ENCODE measurements at places on chromosomes 16 and 17. TPM values are rescaled to one million over a fixed set of nuclear protein-coding genes. Genes with fewer than 3 reads are reported as not detected.
A peak's percentile ranks its signal among the peaks of the same experiment; 100 is the strongest.

The RUSF1 gene
- total RNA-seq: 32.8 TPM

The HIC1 gene
- 88.5 TPM for total RNA-seq

The SLC5A11 gene
- not detected for total RNA-seq

The IQCK gene
- 0.66 TPM for total RNA-seq

The LLGL1 gene
- 24.8 TPM for total RNA-seq

The TPSB2 gene
- total RNA-seq: not detected

The RDM1 gene
- total RNA-seq: 13.5 TPM

The CRHR1 gene
- not detected for total RNA-seq

The SAMD14 gene
- total RNA-seq: 1.1 TPM

The SLC6A4 gene
- not detected for total RNA-seq

The ZNF785 gene
- total RNA-seq: 21.2 TPM

DNA sequence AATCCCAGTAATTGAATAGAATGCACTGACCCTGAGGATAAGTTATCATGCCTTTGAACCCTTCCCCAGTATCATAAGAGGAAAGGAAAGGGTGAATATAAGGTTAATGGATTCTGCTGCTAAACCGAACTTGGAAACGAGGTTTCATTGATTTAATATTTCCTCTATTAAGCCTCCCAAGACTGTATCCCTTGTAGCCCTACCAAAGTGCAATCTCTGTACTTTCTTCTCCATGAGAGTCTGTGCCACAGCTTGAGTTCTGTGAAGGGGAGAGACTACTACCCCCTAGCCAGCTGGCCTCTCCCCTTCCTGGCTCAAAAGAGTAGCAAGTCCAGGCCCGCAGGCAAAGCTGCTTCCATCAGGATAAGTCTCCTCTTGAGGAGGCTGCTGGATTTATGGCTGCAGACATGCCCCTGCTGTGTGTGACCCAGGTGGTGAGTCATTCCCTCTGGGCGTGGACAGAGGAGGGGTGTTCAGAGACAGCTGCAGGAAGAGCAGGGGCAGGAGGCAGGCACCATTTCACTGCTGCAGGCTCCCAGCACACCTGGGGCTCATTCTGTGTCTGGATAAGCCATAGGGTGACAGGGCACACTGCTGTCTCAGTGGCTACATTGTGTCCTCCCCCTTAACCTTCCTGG is 58.4 kb downstream of the TOM1L2 start:
- no peak overlapping the region for H3K4me3 ChIP-seq
- H3K27me3 ChIP-seq: no peaks in the 10 kb centered on the region
- H3K4me1 ChIP-seq: peaks cover 10% of the 10 kb centered on the region
- no peak overlapping the region for H3K27ac ChIP-seq

GRCh38 chr16:2278272-2278608 is 10.3 kb upstream of the RNPS1 start:
- H3K27me3 ChIP-seq: no peaks in the 10 kb centered on the region
- H3K4me3 ChIP-seq: no peak overlapping the region
- no peaks in the 10 kb centered on the region for H3K36me3 ChIP-seq
- H3K27ac ChIP-seq: no peak overlapping the region
- no peaks in the 10 kb centered on the region for H3K4me1 ChIP-seq

GRCh38 chr16:53291757-53292392 is 142.4 kb upstream of the RBL2 start:
- peaks cover 20% of the 10 kb centered on the region for H3K36me3 ChIP-seq
- H3K4me3 ChIP-seq: no peak overlapping the region
- no peaks in the 10 kb centered on the region for H3K4me1 ChIP-seq
- DNase-seq: no peak
- no peaks in the 10 kb centered on the region for H3K27me3 ChIP-seq

GRCh38 chr16:84833144-84833500 is 13.3 kb downstream of the CRISPLD2 start:
- no peaks in the 10 kb centered on the region for H3K36me3 ChIP-seq
- peaks cover 18% of the 10 kb centered on the region for H3K27me3 ChIP-seq
- H3K27ac ChIP-seq: no peak overlapping the region

GRCh38 chr17:77851921-77852320 is 106.6 kb upstream of the TNRC6C start:
- H3K4me3 ChIP-seq: no peak overlapping the region
- no peaks in the 10 kb centered on the region for H3K27me3 ChIP-seq
- H3K36me3 ChIP-seq: no peaks in the 10 kb centered on the region

DNA sequence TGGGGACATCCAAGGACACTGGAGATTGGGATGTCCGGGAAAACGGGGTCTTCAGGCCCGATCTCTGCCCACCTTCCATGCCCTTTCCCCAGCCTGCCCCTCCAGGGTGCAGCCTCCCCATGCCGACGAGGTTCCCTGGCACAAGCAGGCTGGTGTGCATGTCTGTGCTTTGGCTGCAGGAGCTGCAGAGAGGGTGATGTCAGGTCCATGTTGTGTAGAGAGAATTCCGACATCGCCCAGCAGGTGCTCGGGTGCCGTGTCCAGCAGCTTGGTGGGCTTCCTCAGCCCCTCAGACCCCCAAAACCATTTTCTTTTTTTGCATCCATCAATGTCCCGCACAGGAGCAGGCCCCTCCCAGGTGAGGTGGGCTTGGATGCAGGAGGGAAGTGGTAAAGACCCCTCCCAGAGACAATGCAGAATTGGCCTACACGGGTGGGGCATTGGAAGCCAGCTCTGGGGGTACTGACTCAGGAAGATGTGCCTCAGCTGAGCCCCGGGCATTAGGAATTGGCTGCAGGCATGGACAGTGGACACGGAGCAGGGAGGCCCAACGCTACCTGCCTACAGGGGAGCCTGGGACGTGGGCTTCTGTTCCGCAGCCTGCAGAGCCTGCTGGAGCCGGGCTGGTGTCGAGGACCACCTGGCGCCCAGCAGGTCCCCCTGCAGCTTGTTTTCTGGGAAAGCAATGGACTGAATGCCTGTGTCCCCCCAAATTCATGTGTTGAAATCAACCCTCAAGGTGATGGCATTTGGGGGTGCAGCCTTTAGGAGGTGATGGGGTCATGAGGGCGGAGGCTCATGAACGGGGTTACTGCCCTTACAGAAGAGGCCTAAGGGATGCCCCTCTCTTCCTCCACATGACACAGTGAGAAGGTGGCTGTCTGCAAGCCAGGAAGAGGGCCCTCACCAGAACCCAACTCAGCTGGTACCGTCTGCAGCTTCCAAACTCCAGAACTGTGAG is 97.5 kb downstream of the METRNL start:
- H3K27me3 ChIP-seq: peaks cover 3% of the 10 kb centered on the region
- peak; percentile 39 for DNase-seq
- no peaks in the 10 kb centered on the region for H3K36me3 ChIP-seq
- no peaks in the 10 kb centered on the region for H3K4me1 ChIP-seq

GRCh38 chr17:39971076-39971603 is 8.3 kb downstream of the GSDMA start:
- no peak overlapping the region for H3K4me3 ChIP-seq
- H3K27ac ChIP-seq: no peak overlapping the region
- peaks cover 7% of the 10 kb centered on the region for H3K4me1 ChIP-seq
- peaks cover 61% of the 10 kb centered on the region for H3K27me3 ChIP-seq
- H3K36me3 ChIP-seq: no peaks in the 10 kb centered on the region
- DNase-seq: no peak

DNA sequence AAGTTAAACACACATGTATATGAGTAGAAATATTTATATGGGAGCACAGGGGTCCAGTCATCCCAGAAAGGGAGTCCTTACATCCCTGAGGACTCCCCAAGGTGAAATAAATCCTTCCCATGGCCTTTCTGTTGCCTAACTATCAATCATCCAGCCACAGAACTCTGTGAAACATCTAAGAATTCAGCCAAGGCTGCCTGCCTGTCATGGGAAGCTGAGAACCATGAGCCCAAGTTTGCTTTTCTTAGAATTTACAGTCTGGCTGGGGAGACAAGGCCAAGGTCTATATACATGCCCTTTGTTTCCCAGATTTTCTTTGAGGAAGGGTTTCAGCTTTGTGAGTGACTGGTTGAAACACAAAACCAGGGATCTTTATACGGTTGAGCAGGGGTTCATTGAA is 15.8 kb downstream of the MYL4 start:
- H3K36me3 ChIP-seq: peaks cover 9% of the 10 kb centered on the region
- no peak overlapping the region for H3K27ac ChIP-seq
- peaks cover 34% of the 10 kb centered on the region for H3K4me1 ChIP-seq
- H3K27me3 ChIP-seq: peaks cover under 1% of the 10 kb centered on the region
- H3K4me3 ChIP-seq: no peak overlapping the region

- peak overlapping the region; percentile 98 for H3K27ac ChIP-seq
- peak overlapping the region; percentile 83 for H3K4me3 ChIP-seq
- peaks cover 51% of the 10 kb centered on the region for H3K36me3 ChIP-seq
- peak; percentile 50 for DNase-seq
Measured at GRCh38 chr17:58334661-58335060, 6.1 kb upstream of the TSPOAP1 start.

DNA sequence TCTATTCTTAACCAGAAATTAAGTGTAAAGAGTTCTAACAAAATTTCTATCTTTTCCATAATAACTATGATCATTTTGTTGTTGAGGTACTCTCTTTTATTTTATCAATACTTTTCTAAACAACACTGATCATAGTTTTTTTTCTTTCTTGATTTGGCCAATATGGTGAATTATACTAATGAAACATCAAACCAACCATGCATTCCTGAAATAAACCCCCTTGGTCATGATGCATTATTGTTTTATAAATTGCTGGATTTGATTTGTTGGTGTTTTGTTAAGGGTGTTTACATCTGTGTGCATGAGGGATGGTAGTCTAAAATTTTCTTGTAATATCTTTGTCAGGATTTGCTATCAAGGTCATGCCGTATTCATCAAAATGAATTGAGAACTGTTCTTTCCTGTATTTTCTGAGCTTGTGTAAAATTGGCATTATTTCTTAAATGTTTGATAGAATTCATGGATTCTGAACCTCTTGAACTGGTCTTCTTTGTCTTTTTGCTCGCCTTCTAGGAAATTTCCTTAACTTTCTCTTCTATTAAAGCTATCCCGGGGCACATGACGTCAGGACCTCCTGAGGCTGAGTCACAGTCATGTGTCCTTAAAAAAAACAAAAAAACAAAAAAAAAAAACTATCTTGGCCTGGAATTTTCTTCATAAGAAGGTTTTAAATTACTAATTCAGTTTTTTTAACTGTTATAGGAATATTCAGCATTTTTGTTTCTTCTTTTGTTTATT is 3.9 kb upstream of the TRIM25 start:
- no peak overlapping the region for H3K4me3 ChIP-seq
- no peak overlapping the region for H3K27ac ChIP-seq
- no peak for DNase-seq
- peaks cover 39% of the 10 kb centered on the region for H3K4me1 ChIP-seq
- peaks cover 32% of the 10 kb centered on the region for H3K36me3 ChIP-seq

DNA sequence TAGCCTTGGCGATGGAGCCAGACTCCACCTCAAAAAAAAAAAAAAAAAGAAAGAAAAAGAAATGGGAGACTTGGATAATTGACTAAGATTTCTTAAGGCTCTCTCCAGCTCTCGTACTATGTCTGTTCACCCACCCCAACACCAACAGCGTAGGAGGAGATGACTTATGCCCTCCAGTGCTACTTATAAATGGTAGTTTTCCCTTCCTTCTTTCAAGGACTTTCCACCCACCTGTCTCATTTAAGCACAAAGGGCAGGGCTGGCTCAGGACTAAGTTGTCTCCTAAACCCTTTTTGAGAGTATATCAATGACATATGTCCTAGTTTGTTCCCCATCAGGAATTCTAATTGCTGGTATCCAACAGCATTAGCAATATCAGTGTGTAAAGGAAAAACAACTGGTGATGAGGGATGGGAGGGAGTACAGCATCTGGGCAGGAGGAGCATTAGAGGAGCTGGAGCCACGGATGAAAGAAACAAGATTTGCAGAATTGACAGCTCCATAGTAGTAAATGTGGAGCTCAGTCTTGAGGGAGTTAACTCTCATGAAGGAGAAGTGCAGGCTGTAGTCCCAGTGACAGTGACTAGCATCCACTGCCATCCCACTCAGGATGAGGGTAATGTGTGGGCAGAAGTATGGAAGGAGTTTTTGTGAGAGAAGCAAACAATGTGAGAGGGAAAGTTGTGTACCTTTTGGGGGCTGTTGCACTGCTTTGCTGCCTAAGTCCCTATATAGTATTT is 17.2 kb downstream of the UBE2Z start:
- peaks cover 60% of the 10 kb centered on the region for H3K36me3 ChIP-seq
- no peaks in the 10 kb centered on the region for H3K27me3 ChIP-seq
- no peak for DNase-seq
- H3K27ac ChIP-seq: peak overlapping the region; percentile 41

GRCh38 chr17:69947027-69947759 is 127.8 kb upstream of the KCNJ16 start:
- H3K4me3 ChIP-seq: no peak overlapping the region
- no peak for DNase-seq
- H3K27me3 ChIP-seq: no peaks in the 10 kb centered on the region
- H3K27ac ChIP-seq: no peak overlapping the region

GRCh38 chr17:36529121-36529520 is 5.5 kb downstream of the MYO19 start:
- no peak overlapping the region for H3K4me3 ChIP-seq
- H3K27ac ChIP-seq: peak overlapping the region; percentile 42
- peaks cover 40% of the 10 kb centered on the region for H3K4me1 ChIP-seq
- no peak for DNase-seq
- peaks cover 55% of the 10 kb centered on the region for H3K36me3 ChIP-seq

DNA sequence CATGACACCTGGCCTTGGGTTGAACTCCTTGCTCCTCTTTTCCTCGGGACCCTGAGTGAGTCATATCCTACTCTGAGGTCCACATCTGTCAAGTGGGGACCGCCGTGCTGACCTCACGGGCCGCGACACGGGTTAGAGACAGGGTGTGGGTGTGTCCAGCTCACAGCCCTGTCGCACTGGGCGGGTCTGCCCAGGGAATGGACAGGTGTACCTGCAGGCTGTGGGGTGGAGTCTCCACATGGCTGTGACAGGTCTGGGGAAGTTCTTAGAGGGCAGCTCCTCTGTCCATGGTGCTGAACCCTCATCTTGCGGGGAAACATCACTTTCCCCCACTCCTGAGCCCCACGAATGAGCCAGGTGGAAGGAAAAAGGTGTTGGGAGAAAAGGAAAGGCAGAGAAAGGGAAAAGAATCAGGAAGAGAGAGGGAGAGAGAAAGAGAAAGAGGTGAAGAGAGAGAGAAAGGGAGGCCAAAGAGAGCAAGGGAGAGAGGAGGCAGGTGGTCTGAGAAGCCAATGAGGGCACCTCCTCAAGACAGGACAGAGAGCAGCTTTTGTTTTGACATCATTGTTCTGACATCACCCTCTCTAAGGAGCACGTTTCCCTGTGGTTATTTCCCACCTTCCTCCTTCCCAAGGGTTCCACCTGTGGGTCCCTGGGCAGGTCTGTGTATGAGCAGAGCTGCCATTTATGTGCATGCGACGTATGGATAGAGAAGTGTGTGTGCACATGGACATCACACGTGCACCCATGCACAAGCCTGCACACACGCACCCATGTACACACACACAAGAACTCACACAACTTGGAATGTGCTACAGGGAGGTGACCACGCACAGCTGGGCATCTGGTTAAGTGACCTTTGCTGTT is 32.6 kb upstream of the CBFA2T3 start:
- peaks cover 17% of the 10 kb centered on the region for H3K27me3 ChIP-seq
- peaks cover 2% of the 10 kb centered on the region for H3K4me1 ChIP-seq
- DNase-seq: no peak
- H3K4me3 ChIP-seq: no peak overlapping the region

GRCh38 chr16:1884155-1884760 is 12.3 kb upstream of the MEIOB start:
- peaks cover 29% of the 10 kb centered on the region for H3K27me3 ChIP-seq
- H3K36me3 ChIP-seq: no peaks in the 10 kb centered on the region
- DNase-seq: no peak
- H3K4me1 ChIP-seq: no peaks in the 10 kb centered on the region
- no peak overlapping the region for H3K27ac ChIP-seq

- H3K4me1 ChIP-seq: no peaks in the 10 kb centered on the region
- H3K36me3 ChIP-seq: no peaks in the 10 kb centered on the region
- H3K27ac ChIP-seq: no peak overlapping the region
Measured at GRCh38 chr16:80375973-80376372, 164.8 kb upstream of the DYNLRB2 start.
